GM12878 (cell line): ENCODE measurements at places on chromosomes 2 and 18. TPM values are rescaled to one million over a fixed set of nuclear protein-coding genes. Genes with fewer than 3 reads are reported as not detected.

The ACKR3 gene
- 7.0 and 7.4 TPM in 2 replicates for total RNA-seq

The PLB1 gene
- total RNA-seq = 0.21 and 0.36 TPM in 2 replicates

DNA sequence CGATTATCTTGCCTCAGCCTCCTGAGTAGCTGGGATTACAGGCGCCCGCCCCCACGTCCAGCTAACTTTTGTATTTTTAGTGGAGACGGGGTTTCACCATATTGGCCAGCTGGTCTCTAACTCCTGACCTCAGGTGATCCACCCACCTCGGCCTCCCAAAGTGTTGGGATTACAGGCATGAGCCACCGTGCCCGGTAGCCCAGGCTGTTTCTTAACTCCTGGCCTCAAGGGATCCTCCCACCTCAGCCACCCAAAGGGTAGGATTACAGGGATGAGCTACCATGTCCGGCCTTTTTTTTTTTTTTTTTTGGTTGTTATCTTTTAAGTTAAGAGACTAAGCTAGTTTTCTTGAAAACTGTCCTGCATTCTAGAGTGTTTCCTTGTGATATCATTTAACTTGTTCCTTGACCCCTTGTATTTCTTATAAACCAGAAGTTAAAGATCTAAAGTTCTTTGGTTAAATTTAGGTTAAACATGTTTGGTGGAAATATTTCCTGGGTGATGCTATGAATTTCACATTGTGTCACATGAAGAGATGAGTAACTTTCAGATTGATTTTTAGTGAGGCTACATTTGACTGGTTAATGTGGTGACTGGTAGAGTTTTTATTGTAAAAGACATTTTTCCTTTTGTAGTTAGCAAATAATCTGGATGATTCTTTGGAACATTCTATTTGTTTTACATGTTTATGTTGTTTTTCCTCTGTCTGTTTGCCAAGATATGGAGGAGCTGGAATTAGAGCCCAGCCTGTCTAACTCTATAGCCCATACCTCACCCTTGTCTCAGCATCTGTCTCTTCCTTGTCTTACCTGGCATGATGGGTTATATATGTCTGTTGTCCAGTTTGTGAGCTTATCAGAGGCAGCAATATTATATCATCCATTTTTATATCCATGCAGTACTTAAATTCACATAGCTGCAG, 5.2 kb downstream of the NCAPH start:
- no peaks in the 10 kb centered on the region for H3K27me3 ChIP-seq
- peak overlapping the region; percentile 57 for H3K27ac ChIP-seq
- H3K4me3 ChIP-seq = peak overlapping the region; percentile 26; the same call in 1 of the 2 replicates
- peaks cover 7% of the 10 kb centered on the region for H3K36me3 ChIP-seq

DNA sequence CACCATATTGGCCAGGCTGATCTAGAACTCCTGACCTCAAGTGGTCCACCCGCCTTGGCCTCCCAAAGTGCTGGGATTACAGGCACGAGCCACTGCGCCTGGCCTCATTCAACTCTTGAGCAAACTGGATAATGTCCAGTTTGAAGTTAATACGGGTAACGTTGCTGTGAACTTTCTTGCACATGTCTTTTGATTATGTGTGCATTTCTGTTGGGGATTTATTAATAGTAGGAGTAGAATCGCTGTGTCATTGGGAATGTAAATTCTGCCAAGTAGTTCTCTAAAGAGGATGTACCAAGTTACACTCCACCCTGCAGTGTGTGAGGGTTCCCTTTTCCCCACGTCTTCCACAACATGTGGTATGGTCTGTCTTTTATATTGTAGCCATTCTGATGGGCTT, 6.2 kb downstream of the IMPA2 start:
- no peak overlapping the region for H3K4me3 ChIP-seq
- no peak overlapping the region for H3K27ac ChIP-seq
- no peak for DNase-seq
- H3K36me3 ChIP-seq = no peaks in the 10 kb centered on the region
- no peaks in the 10 kb centered on the region for H3K27me3 ChIP-seq

GRCh38 chr2:169768262-169768995, 30.2 kb upstream of the SSB start:
- no peak for DNase-seq
- H3K27ac ChIP-seq = no peak overlapping the region
- peak overlapping the region; percentile 44 for H3K4me3 ChIP-seq
- H3K4me1 ChIP-seq = no peaks in the 10 kb centered on the region; the same call in 1 of the 2 replicates
- H3K36me3 ChIP-seq = no peaks in the 10 kb centered on the region

The AAK1 gene
- total RNA-seq = 32.9 and 35.0 TPM in 2 replicates

GRCh38 chr2:43423941-43424261, 171.9 kb downstream of the THADA start:
- no peak for DNase-seq
- H3K4me3 ChIP-seq = no peak overlapping the region
- H3K36me3 ChIP-seq = no peaks in the 10 kb centered on the region
- H3K4me1 ChIP-seq = peaks cover 54% of the 10 kb centered on the region
- H3K27me3 ChIP-seq = no peaks in the 10 kb centered on the region

GRCh38 chr18:48743886-48744285, 205.1 kb downstream of the CTIF start:
- no peak for DNase-seq
- H3K4me3 ChIP-seq = no peak overlapping the region
- no peaks in the 10 kb centered on the region for H3K4me1 ChIP-seq
- no peak overlapping the region for H3K27ac ChIP-seq
- no peaks in the 10 kb centered on the region; the same call in 1 of the 2 replicates for H3K36me3 ChIP-seq

The FLACC1 gene
- total RNA-seq = 0.29 and 0.54 TPM in 2 replicates

GRCh38 chr18:45423659-45424058, 191.6 kb upstream of the SLC14A2 start:
- H3K4me3 ChIP-seq = no peak overlapping the region
- H3K27me3 ChIP-seq = no peaks in the 10 kb centered on the region
- H3K4me1 ChIP-seq = no peaks in the 10 kb centered on the region
- no peaks in the 10 kb centered on the region for H3K36me3 ChIP-seq
- DNase-seq = no peak

GRCh38 chr2:212114489-212114888, 424.1 kb downstream of the ERBB4 start:
- no peak overlapping the region for H3K27ac ChIP-seq
- no peak overlapping the region for H3K4me3 ChIP-seq
- no peaks in the 10 kb centered on the region for H3K4me1 ChIP-seq

The MITD1 gene
- total RNA-seq = 33.0 and 35.6 TPM in 2 replicates

DNA sequence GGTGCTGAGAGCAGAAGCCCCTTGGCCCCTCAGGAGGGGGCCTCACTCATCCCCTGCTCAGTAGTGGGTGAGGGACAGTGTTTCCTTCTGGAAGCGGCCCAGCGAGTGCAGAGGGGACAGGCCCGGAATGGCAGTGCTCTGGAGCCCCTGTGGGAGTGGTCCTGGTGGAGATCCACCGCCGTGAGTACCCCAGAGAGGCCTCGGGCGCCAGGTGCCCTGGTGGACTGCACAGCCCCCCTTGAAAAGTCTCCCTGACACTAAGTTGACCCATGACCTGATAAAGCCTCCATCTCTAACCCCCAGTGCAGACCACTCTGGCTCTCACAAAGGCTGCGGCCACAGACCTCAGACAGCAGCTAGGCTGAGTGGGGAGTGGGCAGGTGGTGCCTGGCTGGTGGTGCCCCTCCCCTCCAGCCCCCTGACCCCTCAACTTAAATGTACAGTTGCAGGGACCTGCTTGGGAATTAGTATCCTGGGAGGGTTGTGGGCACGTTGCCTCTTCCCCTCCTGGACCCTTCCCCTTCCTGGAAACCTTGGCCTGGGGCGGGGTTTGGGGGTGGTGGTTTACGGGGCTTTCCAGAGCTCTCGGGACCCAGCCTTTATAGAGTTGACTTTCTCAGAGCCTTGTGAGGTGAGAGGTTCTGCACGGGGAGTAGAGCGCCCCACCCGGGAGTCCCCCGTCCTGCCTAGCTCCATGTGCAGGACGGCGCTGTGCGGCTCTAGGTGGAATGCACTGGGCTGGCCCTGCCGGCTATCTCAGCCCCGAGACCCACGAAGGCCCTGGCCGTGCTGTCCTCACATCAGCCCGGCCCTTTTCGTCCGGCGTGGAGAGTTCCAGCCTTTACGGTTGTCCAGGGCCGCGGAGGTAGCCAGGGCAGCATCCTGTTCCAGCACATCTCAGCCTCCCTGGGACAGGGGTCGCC, 62.7 kb downstream of the RTP5 start:
- H3K36me3 ChIP-seq = no peaks in the 10 kb centered on the region
- DNase-seq = no peak
- no peak overlapping the region for H3K27ac ChIP-seq
- H3K27me3 ChIP-seq = no peaks in the 10 kb centered on the region

The FAM110C gene
- not detected in 2 replicates for total RNA-seq

The ALPI gene
- total RNA-seq = not detected in 2 replicates

The LTBP1 gene
- total RNA-seq = 0.15 and 0.32 TPM in 2 replicates

GRCh38 chr2:285531-285930, 2.4 kb downstream of the ALKAL2 start:
- no peak overlapping the region for H3K27ac ChIP-seq
- peaks cover 10% of the 10 kb centered on the region for H3K36me3 ChIP-seq

DNA sequence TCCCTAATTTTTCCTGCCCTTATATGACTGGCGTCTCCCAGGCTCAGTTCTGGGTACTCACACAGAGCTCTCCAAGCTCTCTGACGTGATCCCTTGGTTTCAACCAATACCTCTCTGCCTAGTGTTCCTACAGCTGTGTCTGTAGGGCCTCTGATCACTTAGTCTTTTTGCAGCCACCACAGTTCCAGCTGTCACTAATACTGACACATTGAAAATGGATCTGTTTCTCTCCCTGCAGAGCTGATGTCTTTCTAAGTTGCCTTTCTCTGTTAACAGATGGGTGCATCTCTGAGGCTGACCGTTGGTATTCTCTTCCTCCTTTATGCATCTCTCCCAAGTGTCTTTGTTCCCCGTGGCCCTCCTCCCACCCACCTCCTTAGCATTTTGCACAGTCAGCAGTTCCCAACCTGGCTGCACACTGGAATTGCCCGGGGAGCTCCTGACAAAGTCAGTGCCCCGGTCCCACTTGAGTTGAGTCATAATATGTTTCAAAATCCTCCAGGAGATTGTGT, 62.5 kb downstream of the CERS6 start:
- H3K4me1 ChIP-seq = peaks cover 46% of the 10 kb centered on the region
- peak overlapping the region; percentile 55 for H3K27ac ChIP-seq
- DNase-seq = no peak
- H3K36me3 ChIP-seq = no peaks in the 10 kb centered on the region; the same call in 1 of the 2 replicates
- no peak overlapping the region for H3K4me3 ChIP-seq
- no peaks in the 10 kb centered on the region for H3K27me3 ChIP-seq

DNA sequence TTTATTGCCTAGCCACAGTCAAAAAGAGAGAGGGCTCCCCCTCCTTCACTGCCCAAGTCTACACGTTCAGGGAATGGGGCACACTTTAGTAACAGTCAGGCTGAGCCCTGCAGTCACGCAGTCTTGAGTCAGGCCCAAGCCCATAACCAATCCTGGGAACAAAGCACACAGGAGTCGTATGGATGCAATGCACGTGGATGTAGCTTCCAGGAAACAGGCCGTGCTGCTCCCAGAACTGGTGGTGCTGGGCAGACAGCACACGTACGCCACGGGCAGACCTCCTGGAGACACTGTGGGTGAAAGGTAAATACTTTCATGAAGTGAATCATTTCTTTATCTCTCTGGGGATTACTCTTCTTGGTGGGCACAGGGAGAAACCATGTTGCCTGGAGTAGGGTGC, 30.0 kb upstream of the MBP start:
- no peak overlapping the region for H3K4me3 ChIP-seq
- H3K27ac ChIP-seq = no peak overlapping the region
- no peak for DNase-seq
- peaks cover 12% of the 10 kb centered on the region for H3K4me1 ChIP-seq
- no peaks in the 10 kb centered on the region for H3K36me3 ChIP-seq
- no peaks in the 10 kb centered on the region for H3K27me3 ChIP-seq

- no peaks in the 10 kb centered on the region for H3K36me3 ChIP-seq
- no peak for DNase-seq
- no peak overlapping the region for H3K4me3 ChIP-seq
- H3K27me3 ChIP-seq = no peaks in the 10 kb centered on the region
- H3K27ac ChIP-seq = no peak overlapping the region
These were observed 248.7 kb upstream of the TNP1 start for GRCh38 chr2:217108575-217109027.

DNA sequence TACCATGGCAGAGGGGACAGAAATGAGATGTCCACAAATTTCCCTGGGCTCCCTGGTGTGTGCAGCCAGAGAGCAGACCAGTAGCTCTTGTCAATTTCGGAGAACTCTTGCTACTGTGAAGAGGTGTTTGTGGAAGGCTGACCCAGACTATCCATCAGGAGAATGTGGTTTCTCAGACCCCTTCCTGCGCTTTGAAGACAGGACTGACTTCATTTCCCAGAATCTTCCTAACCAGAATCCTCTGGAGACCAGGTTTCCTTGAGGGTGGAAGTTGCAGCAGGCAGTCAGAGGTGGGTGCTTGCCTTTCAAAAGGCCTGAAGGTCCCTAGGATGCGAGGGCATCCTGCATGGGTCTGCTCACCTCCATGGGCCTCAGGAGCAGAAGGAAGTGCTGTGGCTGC, 121.9 kb downstream of the LAMA3 start:
- H3K27me3 ChIP-seq = peaks cover 5% of the 10 kb centered on the region
- no peak for DNase-seq
- no peak overlapping the region for H3K27ac ChIP-seq
- peaks cover 15% of the 10 kb centered on the region for H3K4me1 ChIP-seq
- H3K36me3 ChIP-seq = no peaks in the 10 kb centered on the region

- H3K4me1 ChIP-seq = no peaks in the 10 kb centered on the region
- DNase-seq = no peak
- H3K4me3 ChIP-seq = no peak overlapping the region
These were observed 185.2 kb downstream of the ZFP36L2 start for GRCh38 chr2:43041173-43041591.

The ABCG5 gene
- total RNA-seq = not detected in 2 replicates

The KIF3C gene
- total RNA-seq = 0.62 and 0.88 TPM in 2 replicates

The MAP2 gene
- 0.29 TPM in 1 of 2 replicates, not detected in the other for total RNA-seq

GRCh38 chr2:10502803-10503107, 54.6 kb upstream of the ODC1 start:
- no peaks in the 10 kb centered on the region for H3K36me3 ChIP-seq
- H3K4me1 ChIP-seq = no peaks in the 10 kb centered on the region
- H3K27ac ChIP-seq = no peak overlapping the region
- no peak for DNase-seq
- peaks cover 1% of the 10 kb centered on the region for H3K27me3 ChIP-seq

DNA sequence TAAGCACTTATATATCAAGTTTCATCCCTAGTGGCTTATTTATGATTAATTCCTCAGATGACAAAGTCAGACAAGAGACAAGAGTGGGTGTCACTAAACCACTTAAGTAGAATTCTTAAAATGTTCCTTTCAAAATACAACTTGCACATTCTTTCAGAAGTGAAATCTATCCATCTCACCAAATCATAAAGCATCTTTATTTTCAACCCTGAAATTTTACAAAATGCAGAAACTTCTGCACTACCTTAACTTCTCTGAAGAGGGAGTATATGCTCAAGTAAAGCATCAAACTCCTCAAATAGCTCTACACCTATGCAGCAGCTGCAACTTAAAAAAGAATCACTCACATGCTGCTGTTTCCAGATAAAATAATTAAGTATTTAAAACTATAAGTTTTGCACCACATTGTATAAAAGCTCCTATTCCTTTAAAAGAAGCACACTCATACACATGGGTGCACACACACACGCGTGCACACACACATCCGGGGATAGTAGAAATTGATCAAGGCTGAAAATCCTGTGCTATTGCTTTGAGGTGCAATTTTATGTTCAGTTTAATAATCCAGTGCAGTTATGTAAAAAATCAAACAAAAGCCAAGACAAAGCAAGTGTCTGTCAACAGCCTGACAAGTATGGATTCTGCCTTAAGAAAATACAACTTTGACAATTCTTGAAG, 244.5 kb downstream of the TCF4 start:
- H3K27ac ChIP-seq = no peak overlapping the region
- no peak overlapping the region for H3K4me3 ChIP-seq
- H3K27me3 ChIP-seq = no peaks in the 10 kb centered on the region
- no peaks in the 10 kb centered on the region for H3K36me3 ChIP-seq
- no peaks in the 10 kb centered on the region for H3K4me1 ChIP-seq
- DNase-seq = no peak
